ENCODE measurements at places on chromosomes 5 and 9.

DNA sequence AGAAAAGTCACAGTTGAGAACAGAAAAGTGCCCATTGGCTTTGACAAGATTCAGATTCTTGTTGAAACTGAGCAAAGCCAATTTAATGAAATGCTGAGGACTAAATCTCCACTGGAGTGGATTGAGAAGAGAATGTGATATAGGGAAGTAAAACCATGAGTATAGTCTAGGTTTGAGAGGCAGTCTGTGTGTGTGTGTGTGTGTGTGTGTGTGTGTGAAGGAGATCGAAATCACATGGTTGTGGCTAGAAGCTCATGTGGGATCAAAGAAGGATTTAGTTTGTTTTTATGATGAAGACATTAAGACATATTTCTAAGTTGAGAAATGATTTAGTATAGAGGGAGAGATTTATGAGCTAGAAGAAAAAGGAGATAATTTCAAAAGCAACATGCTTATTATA lies 275.7 kb upstream of the DAB2 start:
- DNase-seq: no peak

DNA sequence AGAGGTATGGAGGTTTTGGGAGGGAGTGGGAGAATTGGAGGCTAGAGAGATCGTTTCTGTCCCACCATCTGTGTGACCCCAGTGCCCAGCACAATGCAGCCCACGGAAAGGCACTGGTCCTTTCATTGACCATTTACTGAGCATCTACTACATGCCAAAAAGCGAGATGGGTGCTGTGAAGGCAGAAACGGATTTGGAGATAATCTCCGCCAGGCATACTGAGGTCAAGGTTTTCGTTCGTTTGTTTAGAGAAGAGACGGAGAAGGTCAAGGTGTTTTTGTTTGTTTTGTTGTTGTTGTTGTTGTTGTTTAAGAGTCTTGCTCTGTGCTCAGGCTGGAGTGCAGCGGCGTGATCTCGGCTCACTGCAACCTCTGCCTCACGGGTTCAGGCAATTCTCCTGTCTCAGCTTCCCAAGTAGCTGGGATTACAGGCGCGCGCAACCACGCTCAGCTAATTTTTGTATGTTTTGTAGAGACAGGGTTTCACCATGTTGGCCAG lies 593 bp upstream of the ZBTB43 start:
- no peak for DNase-seq

- DNase-seq: no peak
Measured at GRCh38 chr5:135085133-135085935, 51.3 kb upstream of the PITX1 start.

GRCh38 chr5:124935065-124935464 lies 188.6 kb upstream of the ZNF608 start:
- DNase-seq: no peak

- no peak for DNase-seq
Measured at GRCh38 chr9:89418882-89419640, 78.9 kb downstream of the SEMA4D start.

GRCh38 chr5:6926491-6927038 lies 213.3 kb downstream of the TENT4A start:
- DNase-seq: no peak

GRCh38 chr5:116572350-116573278 lies 2.0 kb downstream of the SEMA6A start:
- no peak for DNase-seq

DNA sequence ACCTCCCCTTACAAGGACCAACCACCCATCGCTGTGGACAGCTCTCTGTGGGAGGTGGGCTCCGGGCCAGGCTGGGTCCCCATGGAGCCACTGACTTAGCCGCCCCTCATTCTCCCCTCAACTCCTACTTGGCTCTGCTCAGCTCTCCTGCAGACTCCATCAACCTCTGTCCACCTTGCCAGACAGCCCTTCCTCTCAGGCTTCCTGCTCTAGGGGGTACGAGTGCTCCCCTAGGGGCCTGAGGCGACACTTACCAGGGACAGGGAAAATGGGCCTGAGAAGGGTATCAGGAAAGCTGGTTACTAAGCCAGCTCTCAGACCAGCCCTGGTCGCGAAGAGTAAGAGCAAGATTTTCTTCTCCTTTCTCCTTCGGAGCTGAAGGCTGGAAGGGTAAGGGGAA lies 43.9 kb downstream of the SHB start:
- no peak for DNase-seq

DNA sequence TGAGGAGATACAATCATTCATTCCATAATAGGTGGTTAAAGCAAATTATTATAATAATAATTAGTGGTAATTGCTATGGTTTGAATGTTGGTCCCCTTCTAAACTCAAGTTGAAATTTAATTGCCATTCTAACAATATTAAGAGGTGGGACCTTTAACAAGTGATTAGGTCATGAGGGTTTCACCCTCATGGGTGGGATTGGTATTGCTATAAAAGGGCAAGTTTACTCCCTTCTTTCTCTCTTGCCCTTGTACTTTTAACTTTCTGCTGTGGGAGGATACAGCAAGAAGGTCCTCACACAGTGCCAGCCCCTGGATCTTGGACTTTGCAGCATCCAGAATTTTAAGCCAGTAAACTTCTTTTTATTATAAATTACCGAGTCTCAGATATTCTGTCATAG lies 101.9 kb upstream of the PARP8 start:
- no peak for DNase-seq

DNA sequence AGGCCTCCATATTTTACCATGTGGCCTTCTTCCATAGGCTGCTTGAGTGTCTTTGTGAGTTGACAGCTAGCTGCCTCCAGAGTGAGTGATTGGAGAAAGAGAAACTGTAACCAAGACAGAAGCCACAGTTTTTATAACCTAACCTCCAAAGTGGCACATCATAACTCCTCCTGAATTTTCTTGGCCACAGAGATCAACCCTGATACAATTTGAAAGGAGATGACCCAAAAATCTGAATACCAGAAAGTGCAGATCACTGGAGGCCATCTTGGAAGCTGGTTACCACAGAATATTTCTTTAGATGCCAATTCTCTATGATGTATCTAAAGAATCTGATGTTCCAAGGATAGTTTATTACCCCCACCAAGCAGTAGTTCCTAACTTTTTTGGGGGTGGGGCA lies 254.3 kb upstream of the PDE4D start:
- no peak for DNase-seq

DNA sequence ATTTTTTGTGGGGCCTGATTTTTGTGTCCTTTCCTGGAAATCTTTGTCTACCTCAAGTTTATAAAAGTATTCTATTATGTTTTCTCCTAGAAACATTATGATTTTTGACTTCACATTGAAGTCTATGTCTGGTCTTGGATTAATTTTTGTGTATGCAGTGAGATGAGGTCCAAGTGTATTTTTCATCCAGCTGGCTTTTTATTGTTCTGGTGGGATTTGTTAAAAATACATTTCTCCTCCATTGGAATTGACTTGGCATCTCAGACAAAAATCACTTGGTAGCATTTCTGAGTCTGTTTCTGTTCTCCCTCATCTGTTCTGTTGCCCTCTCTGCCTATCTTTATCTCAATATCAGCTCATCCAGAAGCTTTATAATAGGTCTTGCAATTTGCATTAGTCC lies 109.0 kb downstream of the IRX1 start:
- DNase-seq: no peak

- DNase-seq: no peak
Measured at GRCh38 chr5:75601996-75602395, 9.3 kb upstream of the ANKDD1B start.

Data from fibroblast of skin of left quadriceps (primary cell).